ENCODE measurements at places on chromosomes 7 and 10. TPM values are rescaled to one million over a fixed set of nuclear protein-coding genes. Genes with fewer than 3 reads are reported as not detected.

DNA sequence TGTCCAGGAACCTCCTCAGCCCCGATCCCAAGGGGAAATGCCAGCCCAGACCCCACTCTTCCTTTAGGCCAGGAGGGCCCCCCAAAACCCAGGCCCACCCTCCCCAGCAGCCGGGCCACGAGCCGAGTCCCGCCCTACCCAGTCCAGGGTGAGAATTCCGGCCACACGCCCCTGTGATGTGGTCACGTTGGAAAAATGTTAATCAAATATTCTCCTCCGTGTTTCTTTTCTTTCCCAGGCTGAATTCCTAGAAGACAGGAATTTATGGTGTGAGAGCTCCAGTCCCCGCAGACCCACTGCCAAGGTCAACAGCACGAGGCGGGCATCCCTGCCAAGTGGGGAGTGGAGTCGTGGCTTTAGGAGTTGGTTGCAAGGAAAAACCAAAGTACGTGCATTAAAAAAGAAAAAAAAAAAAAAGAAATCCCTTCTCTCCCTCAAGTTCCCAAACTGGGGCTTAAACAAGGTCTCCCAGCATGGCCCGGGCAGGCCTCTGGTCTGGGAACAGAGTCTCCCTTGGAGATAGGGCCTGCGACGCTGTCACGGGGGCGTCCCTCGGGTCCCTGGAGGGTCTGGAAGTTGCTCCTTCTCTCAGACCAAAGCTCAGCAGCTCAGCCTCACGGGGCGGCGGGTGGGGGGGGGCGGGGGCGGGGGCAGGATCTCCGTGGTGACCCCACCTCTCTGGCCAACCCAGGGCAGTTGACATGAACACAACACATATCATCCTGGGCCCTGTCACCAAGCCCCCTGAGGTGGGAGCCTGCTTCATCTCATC is 28.1 kb upstream of the ELN start:
- no peaks in the 10 kb centered on the region for H3K4me1 ChIP-seq
- no peaks in the 10 kb centered on the region for H3K36me3 ChIP-seq
- DNase-seq: no peak
- no peaks in the 10 kb centered on the region for H3K27me3 ChIP-seq
- H3K4me3 ChIP-seq: no peak overlapping the region

The ATRNL1 gene
- total RNA-seq: 24.0 TPM

DNA sequence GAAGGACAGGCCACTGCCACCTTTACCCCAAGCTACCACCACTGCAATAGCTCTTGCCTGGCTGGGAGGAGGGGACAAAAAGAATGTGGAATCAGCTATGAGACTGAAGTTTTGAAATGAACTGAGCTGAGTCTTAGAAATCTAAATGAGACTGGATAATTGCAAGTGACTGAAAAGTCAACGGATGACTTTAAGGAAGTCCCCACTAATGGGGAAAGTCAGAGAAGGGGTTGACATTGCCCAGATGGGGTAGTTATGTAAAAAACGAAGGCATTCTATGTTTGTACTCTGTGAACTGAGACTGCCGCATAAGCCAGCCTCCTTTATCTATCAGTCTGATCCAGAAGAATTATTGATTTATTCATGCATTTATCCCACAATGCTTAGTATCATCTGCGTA is 67.2 kb downstream of the RBM20 start:
- peaks cover 2% of the 10 kb centered on the region for H3K4me1 ChIP-seq
- H3K27me3 ChIP-seq: no peaks in the 10 kb centered on the region
- no peaks in the 10 kb centered on the region for H3K36me3 ChIP-seq

The AKR1D1 gene
- total RNA-seq: not detected

DNA sequence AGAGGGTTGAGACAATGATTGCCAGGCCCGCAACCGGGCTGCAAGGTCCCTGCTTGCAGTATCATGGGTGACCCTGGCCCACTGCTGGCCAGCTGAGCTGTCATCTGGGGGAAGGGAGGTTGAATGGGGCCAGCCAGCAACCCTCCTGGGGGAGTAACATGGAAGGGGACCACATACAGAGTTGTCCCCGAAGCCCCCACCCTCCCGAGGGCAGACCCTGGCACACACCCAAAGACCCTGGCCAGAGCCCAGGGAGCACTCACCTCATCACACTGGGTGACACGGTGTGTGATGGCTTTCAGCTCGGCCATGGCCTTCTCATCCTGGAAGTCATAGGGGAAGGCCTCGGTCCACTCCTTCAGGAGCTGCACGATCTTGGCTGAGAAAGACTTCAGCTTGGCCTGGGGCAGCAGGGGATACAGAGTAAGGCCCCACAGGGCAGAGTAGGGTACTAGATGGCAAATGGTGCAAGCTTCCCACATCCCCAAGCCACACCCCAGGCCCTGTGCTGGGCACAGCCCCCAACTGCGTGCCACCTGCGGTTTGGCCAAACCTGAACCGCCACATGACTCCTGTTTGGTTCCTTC is 63.4 kb downstream of the CSGALNACT2 start:
- no peak overlapping the region for H3K27ac ChIP-seq
- H3K36me3 ChIP-seq: no peaks in the 10 kb centered on the region
- DNase-seq: no peak

GRCh38 chr7:33813331-33813730 is 92.0 kb upstream of the BMPER start:
- no peak overlapping the region for H3K27ac ChIP-seq
- no peaks in the 10 kb centered on the region for H3K4me1 ChIP-seq
- no peaks in the 10 kb centered on the region for H3K36me3 ChIP-seq
- H3K27me3 ChIP-seq: no peaks in the 10 kb centered on the region
- no peak overlapping the region for H3K4me3 ChIP-seq

The TRIL gene
- 5.1 TPM for total RNA-seq

The CFAP43 gene
- total RNA-seq: 0.24 TPM

DNA sequence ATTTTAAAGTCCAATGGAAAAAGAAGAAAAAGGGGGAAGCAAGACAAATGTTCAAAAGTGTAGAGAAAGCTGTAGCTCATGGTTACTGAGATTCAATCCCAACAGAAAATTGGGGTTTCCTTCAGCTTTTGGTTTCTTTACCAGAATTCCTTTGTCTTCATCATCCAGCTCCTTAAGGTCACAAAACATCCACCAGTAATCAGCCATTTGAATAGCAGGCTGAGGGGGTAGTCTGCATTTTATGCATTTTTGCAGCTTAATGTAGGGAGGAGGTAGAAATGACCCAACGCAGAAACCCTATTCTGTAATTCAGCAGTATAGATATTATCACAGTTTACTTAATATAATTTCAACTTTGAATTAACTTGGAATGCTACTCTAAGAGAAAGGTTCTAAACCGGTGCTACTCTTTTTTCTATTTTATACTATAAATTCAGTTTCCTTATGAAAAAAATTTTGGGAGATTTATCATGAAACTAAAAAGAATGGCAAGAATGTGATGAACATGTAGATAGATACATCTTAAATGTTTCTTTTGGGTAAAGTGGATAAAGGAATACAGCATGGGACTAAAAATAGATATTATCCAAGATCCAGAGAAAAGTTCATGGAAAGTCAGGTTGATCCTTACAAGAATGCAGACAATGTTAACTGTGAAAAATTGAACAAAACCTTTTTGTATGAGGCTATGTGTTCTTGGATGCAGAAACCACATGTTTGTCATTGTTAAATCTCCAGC is 596.9 kb downstream of the PHTF2 start:
- no peaks in the 10 kb centered on the region for H3K36me3 ChIP-seq
- no peak overlapping the region for H3K4me3 ChIP-seq
- peak; percentile 24 for DNase-seq

DNA sequence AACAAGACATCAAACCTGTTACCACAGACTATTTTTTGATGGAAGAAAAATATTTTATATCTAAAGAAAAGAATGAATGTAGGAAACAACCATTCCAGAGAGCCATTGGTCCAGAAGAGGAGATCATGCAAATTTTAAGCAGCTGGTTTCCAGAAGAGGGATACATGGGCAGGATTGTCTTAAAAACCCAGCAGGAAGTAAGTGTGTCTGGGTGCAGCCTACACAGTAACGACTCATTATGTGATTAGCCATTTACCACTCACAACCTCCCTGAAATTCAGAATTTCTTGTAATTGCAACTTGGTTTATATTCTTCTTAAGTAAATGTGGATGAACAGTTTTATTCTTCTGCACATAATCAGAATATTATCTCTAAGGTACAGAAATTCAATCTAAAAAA is 46.2 kb downstream of the NOC3L start:
- H3K27ac ChIP-seq: no peak overlapping the region
- no peaks in the 10 kb centered on the region for H3K36me3 ChIP-seq
- no peak for DNase-seq
- no peaks in the 10 kb centered on the region for H3K27me3 ChIP-seq

The SLC18A2 gene
- 8.7 TPM for total RNA-seq

DNA sequence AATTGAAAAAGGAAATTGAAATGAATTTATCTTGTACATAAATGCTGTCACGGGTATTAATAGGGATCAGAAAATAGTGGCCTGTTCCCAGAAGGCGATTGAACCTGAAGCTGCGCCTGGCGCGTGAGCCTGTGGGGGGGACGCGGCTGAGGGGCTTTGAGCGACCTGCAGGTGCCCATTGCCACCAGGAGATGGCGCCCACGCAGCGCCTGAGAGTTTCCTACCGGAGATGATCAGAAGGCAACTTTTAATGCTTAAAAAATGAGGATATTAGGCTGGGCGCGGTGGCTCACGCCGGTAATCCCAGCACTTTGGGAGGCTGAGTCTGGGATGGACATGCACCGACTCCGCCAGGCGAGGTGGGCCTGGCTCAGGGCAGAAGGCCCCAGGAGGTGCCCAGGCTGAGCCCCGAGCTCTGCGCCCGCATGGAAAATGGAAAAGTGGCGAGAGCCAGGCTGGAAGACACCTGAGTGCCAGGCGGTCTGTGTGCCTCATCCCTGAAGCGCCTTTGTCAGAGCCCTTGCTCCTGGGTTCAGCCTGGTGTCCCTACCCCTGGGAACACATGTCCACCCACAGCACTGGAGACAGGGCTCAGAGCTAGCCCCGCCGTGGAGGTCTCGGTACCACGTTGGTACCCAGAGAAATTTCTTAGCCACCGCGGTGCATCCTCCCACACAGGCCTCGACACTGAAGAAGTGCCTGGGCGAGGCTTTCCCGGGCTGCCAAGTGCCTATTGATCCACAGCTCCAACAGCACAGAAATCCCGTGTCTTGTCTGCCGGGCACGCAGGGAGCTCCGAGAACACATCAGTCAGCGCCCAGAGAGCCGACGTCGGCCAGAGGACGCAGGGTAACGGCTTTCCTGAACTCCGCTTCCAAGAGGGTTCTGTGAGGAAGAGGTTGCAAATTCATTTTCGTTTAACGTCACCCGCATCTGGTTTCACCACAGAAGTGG is 117.4 kb downstream of the INPP5A start:
- no peaks in the 10 kb centered on the region for H3K27me3 ChIP-seq
- no peaks in the 10 kb centered on the region for H3K36me3 ChIP-seq
- peak; percentile 78 for DNase-seq
- no peak overlapping the region for H3K27ac ChIP-seq
- no peak overlapping the region for H3K4me3 ChIP-seq
- H3K4me1 ChIP-seq: no peaks in the 10 kb centered on the region

- no peak overlapping the region for H3K4me3 ChIP-seq
- peaks cover 31% of the 10 kb centered on the region for H3K4me1 ChIP-seq
- H3K27me3 ChIP-seq: no peaks in the 10 kb centered on the region
- H3K36me3 ChIP-seq: peaks cover 28% of the 10 kb centered on the region
- H3K27ac ChIP-seq: no peak overlapping the region
Measured at GRCh38 chr10:28592953-28593352, 60.0 kb downstream of the WAC start.

DNA sequence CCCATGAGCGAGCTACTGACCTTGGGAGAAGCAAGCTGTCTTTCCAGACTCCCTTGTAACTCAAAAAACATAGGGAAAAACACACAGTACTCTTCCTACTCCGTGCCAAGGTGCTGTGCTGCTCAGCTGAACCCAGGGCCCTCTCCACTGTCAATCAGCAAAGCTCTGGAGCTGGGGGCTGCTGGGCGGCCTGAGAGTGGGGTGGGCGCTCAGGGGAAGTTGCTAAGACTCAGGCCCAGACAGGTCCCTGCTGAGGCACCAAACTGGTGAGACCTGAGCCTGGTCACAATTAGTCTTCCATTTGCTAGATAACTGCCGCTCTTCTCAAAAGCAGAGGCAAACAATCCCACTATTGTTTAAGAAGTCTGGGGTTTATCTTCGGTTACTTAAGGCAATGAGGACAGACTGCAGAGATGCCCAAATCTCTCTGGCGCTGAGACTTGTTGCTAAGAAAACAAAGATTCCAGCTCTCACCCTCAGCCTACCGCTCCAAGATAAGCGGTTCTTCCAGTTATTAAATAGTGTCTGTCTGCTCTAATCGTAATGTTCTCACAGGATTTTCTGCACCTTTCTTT is 22.0 kb downstream of the STEAP1B start:
- no peaks in the 10 kb centered on the region for H3K36me3 ChIP-seq
- H3K4me1 ChIP-seq: no peaks in the 10 kb centered on the region
- DNase-seq: no peak
- no peak overlapping the region for H3K4me3 ChIP-seq
- no peak overlapping the region for H3K27ac ChIP-seq
- no peaks in the 10 kb centered on the region for H3K27me3 ChIP-seq

- H3K27ac ChIP-seq: no peak overlapping the region
- no peaks in the 10 kb centered on the region for H3K36me3 ChIP-seq
- DNase-seq: no peak
- no peaks in the 10 kb centered on the region for H3K4me1 ChIP-seq
- no peak overlapping the region for H3K4me3 ChIP-seq
Measured at GRCh38 chr10:131819241-131820072, 81.4 kb upstream of the PPP2R2D start.

- no peaks in the 10 kb centered on the region for H3K36me3 ChIP-seq
- DNase-seq: no peak
- peaks cover 2% of the 10 kb centered on the region for H3K4me1 ChIP-seq
- H3K4me3 ChIP-seq: no peak overlapping the region
- no peaks in the 10 kb centered on the region for H3K27me3 ChIP-seq
Measured at GRCh38 chr10:86287110-86287793, 79.3 kb downstream of the GRID1 start.

The SEMA3D gene
- 7.2 TPM for total RNA-seq

DNA sequence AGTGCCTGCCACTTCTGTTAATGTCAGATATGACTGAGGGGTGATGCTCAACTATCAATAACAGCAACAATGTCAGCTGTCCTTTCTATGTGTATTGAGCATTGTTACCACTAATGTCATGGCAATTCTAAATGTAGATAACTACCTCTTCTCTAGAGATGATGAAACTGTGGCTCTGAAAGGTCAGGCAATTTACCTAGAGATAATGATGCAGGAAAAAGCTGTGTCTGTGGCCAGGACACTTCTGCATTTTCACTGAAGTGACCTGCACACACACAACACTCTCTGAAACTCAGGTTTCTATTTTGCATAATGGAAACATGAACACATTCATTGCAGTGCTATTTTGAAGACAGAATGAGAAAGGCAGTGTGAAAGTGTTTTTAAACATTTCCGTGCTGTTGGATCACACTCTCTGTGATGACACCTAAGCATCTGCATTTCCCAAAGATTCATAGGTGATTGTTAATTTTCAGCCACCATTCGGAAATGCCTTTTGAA is 148.2 kb downstream of the KCND2 start:
- H3K4me1 ChIP-seq: 0 out of 2 replicates have a peak, but pooled peaks cover 14% of the 10 kb centered on the region
- no peak overlapping the region for H3K27ac ChIP-seq
- no peaks in the 10 kb centered on the region for H3K36me3 ChIP-seq
- no peaks in the 10 kb centered on the region for H3K27me3 ChIP-seq
- no peak overlapping the region for H3K4me3 ChIP-seq

- no peaks in the 10 kb centered on the region for H3K27me3 ChIP-seq
- no peak overlapping the region for H3K27ac ChIP-seq
- peaks cover 5% of the 10 kb centered on the region for H3K4me1 ChIP-seq
- DNase-seq: no peak
- H3K4me3 ChIP-seq: no peak overlapping the region
Measured at GRCh38 chr10:28942012-28942411, 264.7 kb downstream of the BAMBI start.

GRCh38 chr7:2000746-2001321 is 231.9 kb downstream of the MAD1L1 start:
- H3K4me3 ChIP-seq: no peak overlapping the region
- H3K4me1 ChIP-seq: no peaks in the 10 kb centered on the region
- no peaks in the 10 kb centered on the region for H3K27me3 ChIP-seq
- no peak overlapping the region for H3K27ac ChIP-seq
- H3K36me3 ChIP-seq: no peaks in the 10 kb centered on the region

Data from GM23338 (cell line).